ENCODE measurements at places on chromosomes 16 and 17.

DNA sequence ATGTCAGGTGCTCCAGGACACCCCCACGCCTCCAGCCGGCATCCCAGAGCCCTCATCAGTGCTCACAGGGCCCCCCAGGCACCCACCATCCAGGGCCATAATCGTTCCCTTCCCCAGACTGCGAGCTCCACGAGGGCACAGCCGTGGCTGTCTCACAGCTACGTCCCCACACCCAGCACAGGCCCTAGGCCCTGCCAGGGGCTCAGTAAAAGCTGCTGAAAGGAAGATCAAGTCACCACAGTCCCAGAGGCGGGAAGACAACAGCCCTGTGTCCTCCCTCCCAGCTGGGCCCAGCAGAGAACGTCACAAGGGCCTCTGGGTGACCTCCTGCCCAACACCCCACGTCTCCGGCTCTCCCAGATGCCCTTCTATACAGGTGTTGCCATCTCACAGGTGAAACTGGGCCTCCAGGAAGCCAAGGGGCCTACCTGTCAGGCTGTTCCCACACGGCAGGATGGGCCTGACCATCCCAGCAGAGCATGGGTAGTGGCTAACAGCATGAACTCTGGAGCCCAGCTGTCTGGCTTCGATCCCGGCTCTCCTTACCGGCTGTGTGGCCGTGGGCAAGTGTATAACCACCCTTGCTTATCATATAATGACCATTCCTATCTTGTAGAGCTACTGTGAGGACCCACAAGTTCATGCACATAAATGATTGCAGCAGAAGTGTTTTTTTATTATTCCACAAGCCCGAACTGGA lies 17.9 kb downstream of the ARL2BP start:
- no peak for DNase-seq

GRCh38 chr17:12070561-12070960 lies 49.9 kb downstream of the MAP2K4 start:
- no peak for DNase-seq

DNA sequence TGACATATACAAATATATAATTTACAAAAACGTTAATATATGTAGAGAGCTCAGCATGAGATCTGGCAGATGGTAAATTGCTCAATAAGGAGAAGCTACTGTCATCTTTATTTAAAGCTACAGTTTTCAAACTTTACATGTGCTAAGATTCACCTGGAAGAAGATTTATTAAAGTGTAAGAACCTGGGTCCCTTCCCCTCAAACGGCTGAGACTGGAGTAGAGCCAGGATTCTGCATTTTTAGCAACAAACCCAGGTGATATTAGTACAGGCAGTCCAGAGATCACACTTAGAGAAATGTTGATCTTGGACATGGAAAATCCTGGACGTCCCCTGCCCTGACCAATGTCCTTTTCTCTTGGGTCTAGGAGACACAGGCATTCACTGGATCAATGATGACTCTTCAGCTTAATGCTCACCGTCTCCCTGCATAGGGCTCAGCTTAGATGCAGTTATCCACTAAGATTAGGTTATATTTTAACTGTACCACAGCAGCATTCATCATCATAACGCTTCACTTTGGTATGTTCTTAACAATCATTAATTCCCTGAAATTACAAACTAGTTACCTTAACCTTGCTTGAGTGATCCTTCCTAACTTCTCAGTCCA lies 20.4 kb downstream of the CDR2 start:
- DNase-seq: no peak

DNA sequence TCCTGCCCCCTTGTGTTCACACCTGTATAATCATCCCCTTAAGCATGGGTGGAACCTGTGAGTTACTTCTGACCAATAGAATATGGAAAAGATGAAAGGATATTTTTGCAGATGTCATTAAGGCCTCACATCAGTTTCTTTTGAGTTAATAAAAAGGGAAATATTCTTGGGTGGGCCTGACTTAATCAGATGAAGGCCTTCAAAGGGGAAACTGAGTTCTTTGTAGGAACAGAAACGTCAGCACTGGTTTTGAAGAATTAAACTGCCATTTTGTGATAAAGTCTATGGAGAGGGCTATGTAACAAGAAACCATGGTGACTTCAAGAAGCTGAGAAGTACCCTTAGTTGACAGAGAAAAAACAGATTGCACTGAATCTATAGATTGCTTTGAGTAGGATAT lies 168.7 kb upstream of the CNTNAP4 start:
- DNase-seq: no peak
